IMR-90 (cell line): ENCODE measurements at places on chromosomes 12 and 14. TPM values are rescaled to one million over a fixed set of nuclear protein-coding genes. Genes with fewer than 3 reads are reported as not detected.
A peak's percentile ranks its signal among the peaks of the same experiment; 100 is the strongest.

GRCh38 chr12:14390870-14391530 lies 25.5 kb downstream of the ATF7IP start:
- H3K36me3 ChIP-seq = peaks cover 3% of the 10 kb centered on the region
- DNase-seq = no peak
- no peaks in the 10 kb centered on the region; the same call in 1 of the 2 replicates for H3K4me1 ChIP-seq
- no peaks in the 10 kb centered on the region for H3K27me3 ChIP-seq

GRCh38 chr12:20527417-20528163 lies 159.3 kb downstream of the PDE3A start:
- peak; percentile 90 for DNase-seq
- no peaks in the 10 kb centered on the region for H3K36me3 ChIP-seq
- H3K27ac ChIP-seq = peak overlapping the region; percentile 81; the same call in 1 of the 2 replicates
- H3K4me3 ChIP-seq = no peak overlapping the region

GRCh38 chr12:4962539-4963486 lies 53.1 kb downstream of the KCNA1 start:
- no peak overlapping the region for H3K27ac ChIP-seq
- no peak overlapping the region for H3K4me3 ChIP-seq
- DNase-seq = no peak
- peaks cover 9% of the 10 kb centered on the region for H3K27me3 ChIP-seq
- H3K36me3 ChIP-seq = no peaks in the 10 kb centered on the region

GRCh38 chr14:80164991-80165721 lies 46.1 kb downstream of the DIO2 start:
- H3K4me3 ChIP-seq = no peak overlapping the region
- H3K4me1 ChIP-seq = no peaks in the 10 kb centered on the region; the same call in 1 of the 2 replicates
- H3K27me3 ChIP-seq = no peaks in the 10 kb centered on the region
- DNase-seq = peak; percentile 84
- H3K36me3 ChIP-seq = no peaks in the 10 kb centered on the region
- H3K27ac ChIP-seq = no peak overlapping the region

DNA sequence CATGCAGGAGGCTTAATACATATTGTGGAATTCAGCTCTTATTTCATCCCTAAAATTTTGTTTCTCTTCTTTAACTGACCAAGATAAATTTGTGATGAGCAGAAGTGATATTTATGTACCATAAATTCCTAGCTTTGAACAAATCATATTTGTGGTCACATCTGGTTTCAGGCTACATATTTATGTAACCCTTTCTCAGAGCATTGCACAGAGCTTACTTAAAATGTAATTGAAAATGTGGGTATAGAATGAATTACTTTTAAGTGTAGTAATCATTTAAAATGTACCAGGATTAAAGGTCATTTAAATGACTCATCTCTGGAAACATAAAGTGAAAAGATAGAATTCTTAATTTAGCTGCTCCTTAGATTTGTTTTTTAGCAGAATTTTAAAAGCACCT lies 129.9 kb upstream of the FRMD6 start:
- H3K27me3 ChIP-seq = no peaks in the 10 kb centered on the region
- H3K4me1 ChIP-seq = peaks cover 7% of the 10 kb centered on the region
- DNase-seq = peak; percentile 91
- no peak overlapping the region for H3K4me3 ChIP-seq

- no peaks in the 10 kb centered on the region for H3K27me3 ChIP-seq
- peaks cover 13% of the 10 kb centered on the region for H3K4me1 ChIP-seq
- no peaks in the 10 kb centered on the region for H3K36me3 ChIP-seq
These were observed 17.6 kb downstream of the PHLDA1 start for GRCh38 chr12:76014007-76014406.

DNA sequence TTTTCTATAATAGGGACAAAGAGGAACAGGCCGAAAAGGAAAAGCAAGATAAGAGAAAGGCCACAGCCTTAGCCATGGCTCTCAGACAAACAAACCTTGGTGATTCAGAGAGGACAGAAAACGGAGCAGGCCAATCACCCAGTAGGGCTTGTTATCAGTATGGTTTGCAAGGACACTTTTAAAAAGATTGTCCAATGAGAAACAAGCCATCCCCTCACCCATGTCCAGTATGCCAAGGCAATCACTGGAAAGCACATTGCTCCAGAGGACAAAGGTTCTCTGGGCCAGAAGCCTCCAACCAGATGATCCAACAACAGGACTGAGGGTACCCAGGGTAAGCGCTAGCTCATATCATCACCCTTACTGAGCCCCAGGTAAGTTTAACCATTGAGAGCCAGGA lies 243.8 kb upstream of the BTG1 start:
- no peak for DNase-seq
- H3K27me3 ChIP-seq = no peaks in the 10 kb centered on the region; the same call in 1 of the 2 replicates
- H3K4me3 ChIP-seq = no peak overlapping the region

DNA sequence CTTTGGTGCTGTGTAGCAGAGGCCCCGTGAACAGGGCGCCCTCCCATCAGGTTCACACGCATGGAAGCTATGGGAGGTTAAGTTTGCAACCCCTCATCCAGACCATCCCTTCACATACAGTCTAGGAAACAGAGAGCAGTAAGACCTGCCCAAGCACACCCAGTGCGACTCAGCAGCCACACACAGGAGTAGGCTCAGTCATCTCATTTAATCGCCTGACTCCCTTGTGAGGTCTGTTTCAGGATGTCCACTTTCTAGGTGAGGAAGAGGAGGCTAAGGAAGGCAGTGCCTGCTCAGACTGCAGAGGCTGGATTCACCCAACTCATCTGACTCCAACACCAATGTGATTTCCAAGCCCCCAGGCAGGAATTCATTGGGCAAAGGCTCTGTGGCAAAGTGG lies 11.9 kb downstream of the BDKRB1 start:
- H3K36me3 ChIP-seq = peaks cover 42% of the 10 kb centered on the region
- DNase-seq = peak; percentile 69
- no peak overlapping the region for H3K4me3 ChIP-seq
- no peaks in the 10 kb centered on the region for H3K27me3 ChIP-seq

GRCh38 chr12:59548930-59549329 lies 46.9 kb upstream of the SLC16A7 start:
- H3K27me3 ChIP-seq = no peaks in the 10 kb centered on the region
- no peaks in the 10 kb centered on the region for H3K36me3 ChIP-seq
- H3K4me1 ChIP-seq = no peaks in the 10 kb centered on the region

Gene CCDC88C
- 0.18 and 0.28 TPM in 2 replicates for total RNA-seq

DNA sequence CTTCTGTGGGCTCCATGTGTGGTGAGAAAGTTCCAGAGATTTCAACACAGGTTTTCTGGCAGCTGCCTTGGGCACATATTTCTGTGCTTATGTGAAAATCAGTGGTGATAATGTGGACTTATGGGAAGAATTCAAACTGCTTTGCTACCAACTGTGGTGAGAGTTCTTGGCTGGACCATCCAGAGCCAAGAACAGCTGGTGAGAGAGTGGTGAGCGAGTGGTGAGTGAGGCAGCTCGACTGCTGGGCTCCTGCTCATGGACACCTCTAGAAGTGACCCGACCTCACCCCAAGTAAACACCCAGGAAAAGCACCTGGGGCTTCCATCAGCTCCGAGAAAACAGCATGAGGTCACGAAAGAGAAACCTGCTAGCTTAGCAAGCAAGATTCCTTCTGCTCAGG lies 106.4 kb downstream of the PIWIL1 start:
- no peaks in the 10 kb centered on the region for H3K27me3 ChIP-seq
- DNase-seq = no peak
- no peak overlapping the region for H3K4me3 ChIP-seq
- H3K36me3 ChIP-seq = no peaks in the 10 kb centered on the region
- no peak overlapping the region for H3K27ac ChIP-seq
- H3K4me1 ChIP-seq = no peaks in the 10 kb centered on the region

Gene TBX5
- total RNA-seq = 10.8 and 13.3 TPM in 2 replicates

DNA sequence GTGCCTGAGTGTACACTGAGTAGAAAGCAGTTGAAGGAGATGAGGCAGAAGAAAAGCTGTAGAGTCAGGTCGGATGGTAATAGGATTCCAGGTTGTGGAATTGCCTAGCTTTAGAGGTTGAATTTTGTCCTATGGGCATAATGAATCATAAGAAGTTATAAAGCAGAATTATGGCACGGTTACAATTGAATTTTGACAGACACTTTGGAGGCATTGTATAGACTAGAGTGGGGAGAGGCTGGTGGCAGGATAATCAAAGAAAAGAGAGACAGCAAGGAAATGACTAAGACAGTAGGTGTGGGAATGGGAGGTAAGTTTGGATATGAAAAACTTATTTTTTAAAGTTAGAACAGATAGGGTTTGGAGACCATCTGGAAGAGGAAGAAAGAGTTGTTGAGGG lies 102.6 kb downstream of the NTN4 start:
- H3K4me1 ChIP-seq = no peaks in the 10 kb centered on the region
- no peak overlapping the region for H3K4me3 ChIP-seq
- no peak for DNase-seq
- peaks cover 11% of the 10 kb centered on the region for H3K36me3 ChIP-seq

- H3K4me1 ChIP-seq = peaks cover 12% of the 10 kb centered on the region
- peak; percentile 22 for DNase-seq
- H3K27me3 ChIP-seq = peaks cover 10% of the 10 kb centered on the region
- peaks cover 4% of the 10 kb centered on the region for H3K36me3 ChIP-seq
- peak overlapping the region; percentile 51; the same call in 1 of the 2 replicates for H3K27ac ChIP-seq
These were observed 619 bp upstream of the NTN4 start for GRCh38 chr12:95790917-95791849.

GRCh38 chr12:29797565-29798355 lies 14.0 kb upstream of the TMTC1 start:
- H3K4me3 ChIP-seq = no peak overlapping the region
- no peaks in the 10 kb centered on the region for H3K36me3 ChIP-seq
- peak overlapping the region; percentile 39; the same call in 1 of the 2 replicates for H3K27ac ChIP-seq
- no peak for DNase-seq

- H3K36me3 ChIP-seq = peaks cover 2% of the 10 kb centered on the region; the same call in 1 of the 2 replicates
- H3K27ac ChIP-seq = no peak overlapping the region
These were observed 207.9 kb downstream of the TTC7B start for GRCh38 chr14:90608281-90608680.

Gene GLI1
- 1.3 and 1.4 TPM in 2 replicates for total RNA-seq

DNA sequence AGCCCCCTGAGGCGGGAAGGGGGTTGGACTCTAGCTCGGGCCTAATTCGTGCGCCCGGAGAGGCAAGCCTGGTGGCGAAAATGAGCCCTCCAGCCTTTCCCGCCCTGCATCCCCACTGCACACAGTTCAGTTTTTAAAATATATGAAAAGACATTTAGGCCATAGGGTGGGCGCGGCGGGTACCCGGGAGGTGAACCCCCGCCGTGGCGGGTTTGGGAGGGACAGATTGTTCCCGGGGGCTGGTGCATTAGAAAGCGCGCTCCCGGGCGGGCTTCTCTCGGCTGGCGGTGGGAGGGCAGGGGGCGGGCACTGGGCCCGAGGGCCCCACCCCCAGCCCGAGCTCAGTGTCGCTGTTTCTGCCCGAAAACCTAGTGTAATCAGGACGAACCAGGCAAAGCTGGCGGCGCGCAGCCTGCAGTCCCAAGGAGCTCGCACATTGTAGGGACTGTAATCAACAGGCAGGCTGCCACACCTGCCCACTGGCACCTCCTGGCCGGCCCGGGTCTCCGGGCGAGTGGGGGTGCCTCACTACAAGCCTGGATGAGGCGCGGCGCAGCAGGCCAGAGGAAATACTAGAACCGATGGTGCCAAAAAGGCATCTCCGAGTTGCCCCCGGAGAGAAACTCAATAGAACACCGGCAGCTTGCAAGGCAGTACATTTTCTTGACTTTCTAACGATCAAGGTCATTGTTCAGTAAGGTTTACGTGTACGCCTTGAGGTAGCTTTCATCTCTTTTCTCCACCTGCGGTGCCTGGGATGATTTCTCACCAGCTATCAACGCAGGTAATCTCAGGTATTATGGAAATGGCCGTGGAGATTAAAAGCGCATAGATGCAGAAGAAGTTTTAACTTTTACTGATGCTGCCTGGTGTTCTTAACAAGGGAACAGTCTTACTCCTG lies 764 bp upstream of the SPTB start:
- no peak overlapping the region for H3K27ac ChIP-seq
- peaks cover 2% of the 10 kb centered on the region; the same call in 1 of the 2 replicates for H3K4me1 ChIP-seq
- no peak overlapping the region; the same call in 1 of the 2 replicates for H3K4me3 ChIP-seq
- no peaks in the 10 kb centered on the region for H3K36me3 ChIP-seq
- DNase-seq = no peak
- H3K27me3 ChIP-seq = peaks cover 81% of the 10 kb centered on the region

- H3K36me3 ChIP-seq = no peaks in the 10 kb centered on the region
- DNase-seq = no peak
- no peak overlapping the region for H3K27ac ChIP-seq
- H3K4me1 ChIP-seq = no peaks in the 10 kb centered on the region
- H3K4me3 ChIP-seq = no peak overlapping the region
These were observed 8.5 kb downstream of the KRT85 start for GRCh38 chr12:52358575-52359350.

GRCh38 chr12:95385246-95386035 lies 88.5 kb upstream of the METAP2 start:
- H3K4me3 ChIP-seq = 0 out of 2 replicates have a peak overlapping the region, but pooled peaks have one; percentile 19
- peaks cover 2% of the 10 kb centered on the region; the same call in 1 of the 2 replicates for H3K4me1 ChIP-seq
- no peaks in the 10 kb centered on the region; the same call in 1 of the 2 replicates for H3K27me3 ChIP-seq
- H3K36me3 ChIP-seq = no peaks in the 10 kb centered on the region
- peak overlapping the region; percentile 24; the same call in 1 of the 2 replicates for H3K27ac ChIP-seq

Gene SCNN1A
- not detected in 2 replicates for total RNA-seq

Gene SLC24A4
- total RNA-seq = under 0.01 TPM in 1 of 2 replicates, not detected in the other

Gene SERPINA5
- total RNA-seq = not detected in 2 replicates

DNA sequence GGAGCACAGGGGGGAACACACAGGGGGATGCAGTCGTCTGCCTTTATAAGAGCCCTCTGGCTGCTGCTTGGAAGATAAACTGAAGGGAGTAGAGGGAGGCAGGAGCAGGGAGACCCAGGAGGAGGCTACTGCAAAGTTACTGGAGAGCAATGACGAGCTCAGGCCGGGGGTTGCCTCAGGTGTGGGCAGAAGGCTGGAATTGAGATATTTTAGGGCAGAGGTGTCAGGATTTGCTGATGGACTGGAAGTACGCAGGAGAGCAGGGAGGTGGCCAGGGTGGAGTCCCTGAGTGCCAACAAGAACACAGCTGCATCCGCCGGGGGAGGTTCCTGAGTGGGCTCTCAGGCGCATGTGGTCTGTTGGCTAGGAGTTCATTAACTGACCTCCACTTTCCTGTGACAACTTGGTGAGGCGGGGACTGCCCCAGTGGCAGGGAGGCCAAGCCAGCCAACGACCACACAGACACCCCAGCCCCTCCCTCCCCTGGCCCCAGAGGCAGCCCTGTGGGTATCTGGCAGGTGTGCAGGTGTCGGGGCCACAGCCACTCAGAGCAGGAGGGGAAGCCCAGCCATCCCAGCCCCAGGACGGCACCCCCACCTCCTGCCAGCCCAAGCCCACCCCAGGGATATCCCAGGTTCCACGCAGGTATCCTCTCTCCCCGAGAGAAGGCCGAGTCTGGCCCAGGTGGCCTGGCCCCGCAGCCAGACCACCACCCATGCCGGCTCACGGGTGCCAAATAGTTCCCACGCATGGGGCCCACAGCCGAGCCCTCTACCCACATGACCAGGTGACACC lies 85.4 kb downstream of the NCOR2 start:
- H3K27me3 ChIP-seq = no peaks in the 10 kb centered on the region
- peaks cover 7% of the 10 kb centered on the region; the same call in 1 of the 2 replicates for H3K4me1 ChIP-seq
- no peak overlapping the region for H3K4me3 ChIP-seq
- peaks cover 56% of the 10 kb centered on the region for H3K36me3 ChIP-seq
- no peak for DNase-seq

DNA sequence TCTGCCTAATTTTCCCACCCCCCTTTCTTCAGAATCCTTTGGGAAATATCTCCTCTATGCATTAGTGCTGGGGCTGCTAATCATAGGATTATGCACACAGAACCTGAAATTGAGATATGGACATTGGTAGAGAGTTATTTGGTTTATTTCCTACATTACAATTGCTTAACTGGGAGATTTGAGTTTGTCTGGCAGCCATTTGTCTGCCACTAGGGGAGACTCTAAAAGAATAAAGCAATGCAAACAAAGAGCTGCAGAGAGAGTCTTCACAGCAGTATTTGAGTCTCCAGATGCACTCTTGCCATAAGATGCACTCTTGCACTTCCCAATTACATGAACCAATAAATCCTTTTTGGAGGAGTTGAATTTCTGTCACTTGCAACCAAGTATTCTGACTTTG lies 12.0 kb upstream of the PCNX4 start:
- no peak overlapping the region for H3K27ac ChIP-seq
- no peaks in the 10 kb centered on the region for H3K36me3 ChIP-seq
- H3K4me1 ChIP-seq = no peaks in the 10 kb centered on the region
- H3K27me3 ChIP-seq = no peaks in the 10 kb centered on the region

Gene ARHGDIB
- 24.9 and 28.1 TPM in 2 replicates for total RNA-seq

Gene CLEC2D
- total RNA-seq = 0.72 and 1.1 TPM in 2 replicates
